Globus pallidus (tissue), 1 donor: ENCODE measurements at places on chromosomes 7 and 10.

DNA sequence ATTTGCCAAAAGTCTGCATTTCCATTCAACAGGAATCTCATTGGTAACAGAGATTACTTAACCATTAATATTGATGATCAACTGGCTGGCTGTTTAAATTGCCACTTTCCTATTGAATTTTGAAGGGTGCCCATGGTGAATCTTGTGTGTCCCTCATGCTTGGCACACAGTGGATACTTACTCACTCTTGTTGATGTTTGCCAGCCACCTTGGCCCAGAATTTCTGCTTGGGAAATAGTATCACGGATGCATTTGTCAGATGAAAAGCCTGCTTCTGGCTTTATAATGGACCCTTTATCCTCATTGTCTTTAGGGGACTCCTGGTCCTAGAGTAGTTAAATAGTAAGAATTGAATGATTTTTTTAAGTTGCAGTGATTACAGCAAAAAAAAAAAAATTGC, 52.0 kb downstream of the MMRN2 start:
- DNase-seq = no peak

DNA sequence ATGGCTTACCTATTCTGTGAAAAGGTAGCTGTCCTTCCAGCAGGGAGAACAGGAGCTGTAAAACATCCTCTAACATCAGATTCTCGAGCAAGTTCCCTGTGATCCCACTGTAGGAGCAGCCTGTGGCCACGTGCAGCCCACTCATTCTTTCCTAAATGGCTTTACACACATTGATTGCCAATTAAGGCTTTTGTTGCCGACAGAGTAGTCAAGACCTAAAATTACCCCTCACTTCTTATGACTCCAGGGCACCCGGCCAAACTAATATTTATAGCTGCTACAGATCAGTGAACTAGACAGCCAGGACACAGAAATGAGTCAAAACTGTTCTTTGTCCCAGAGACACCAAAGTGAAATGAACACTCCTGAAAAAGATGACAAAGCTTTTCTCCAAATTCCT, 832.1 kb downstream of the SORCS3 start:
- no peak for DNase-seq

- DNase-seq = no peak
Observed at GRCh38 chr7:42080841-42081586, 156.0 kb downstream of the GLI3 start.

GRCh38 chr10:44925224-44925623, 14.1 kb downstream of the TMEM72 start:
- no peak for DNase-seq

DNA sequence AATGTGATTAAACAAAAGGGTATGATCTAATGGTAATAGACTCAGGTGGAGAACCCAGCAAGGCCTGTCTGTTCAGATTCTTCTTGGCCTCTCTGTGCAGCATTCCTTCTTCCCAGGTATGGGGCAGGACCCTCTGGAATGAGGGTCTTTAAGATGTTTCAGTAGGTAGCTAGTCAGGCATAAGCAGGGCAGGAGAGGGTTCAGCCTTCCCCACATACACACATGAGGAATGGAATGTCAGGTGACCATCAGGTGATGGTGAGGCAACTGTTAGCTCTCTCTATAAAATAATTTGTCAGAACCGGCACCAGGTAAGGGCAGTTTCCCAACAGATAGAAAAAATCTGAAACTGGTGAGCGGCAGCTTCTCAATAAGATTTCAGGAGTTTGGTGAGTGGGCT, 222.3 kb upstream of the PHYHIPL start:
- DNase-seq = no peak

DNA sequence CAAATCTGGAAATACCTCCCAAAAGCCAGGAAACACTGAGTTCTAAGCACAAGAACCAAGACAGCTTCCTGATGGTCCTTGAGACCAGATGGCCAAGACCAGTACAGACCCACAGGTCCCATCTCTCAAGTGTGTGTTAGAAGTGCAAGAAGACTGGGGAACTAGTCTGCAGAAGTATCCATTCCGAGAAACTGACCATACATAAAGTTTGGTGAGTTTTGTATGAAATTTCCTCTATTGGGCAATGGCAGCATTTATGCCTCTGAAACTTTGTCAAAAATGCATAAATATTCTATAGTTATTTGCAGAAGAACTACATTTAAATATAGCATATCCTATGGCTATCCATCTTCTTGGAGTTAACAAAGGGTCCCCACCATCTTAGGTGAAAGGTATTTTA, 137.5 kb downstream of the LRRN3 start:
- no peak for DNase-seq

DNA sequence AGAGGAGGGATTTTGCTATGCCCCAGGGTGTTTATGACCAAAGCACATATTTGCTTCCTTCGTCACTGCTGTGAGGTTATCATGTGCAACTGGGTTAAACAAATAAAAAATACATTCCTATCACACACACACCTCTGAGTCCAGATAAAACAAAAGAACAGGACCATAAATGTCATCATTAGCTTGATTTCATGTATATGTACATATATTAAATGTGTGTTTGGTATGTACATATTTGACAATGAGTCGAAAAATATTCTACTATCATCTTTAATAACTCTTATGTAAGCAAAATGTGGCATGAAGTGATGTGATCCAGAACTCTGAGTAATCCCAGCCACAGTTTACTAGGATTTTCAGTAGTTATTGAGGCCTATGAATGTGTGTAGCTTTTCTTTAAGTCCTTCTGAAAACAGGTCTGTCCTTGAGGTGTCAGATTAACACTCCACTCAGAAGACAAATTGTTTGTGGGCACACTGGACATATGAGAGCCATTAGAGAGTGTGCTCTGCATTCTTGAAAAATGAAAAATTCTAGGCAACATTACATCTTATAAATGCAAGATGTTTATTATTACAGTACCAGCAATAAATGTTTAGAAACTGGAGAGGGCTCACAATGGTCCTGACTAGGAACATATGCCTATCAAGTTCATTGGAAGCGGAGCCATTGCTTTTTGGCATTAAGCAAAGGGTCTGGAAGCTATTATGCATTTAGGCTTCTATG, 335.1 kb upstream of the SEMA3A start:
- no peak for DNase-seq

GRCh38 chr10:60524541-60524940, 134.9 kb upstream of the ANK3 start:
- no peak for DNase-seq

GRCh38 chr10:44045020-44045419, 339.9 kb downstream of the CXCL12 start:
- DNase-seq = no peak

DNA sequence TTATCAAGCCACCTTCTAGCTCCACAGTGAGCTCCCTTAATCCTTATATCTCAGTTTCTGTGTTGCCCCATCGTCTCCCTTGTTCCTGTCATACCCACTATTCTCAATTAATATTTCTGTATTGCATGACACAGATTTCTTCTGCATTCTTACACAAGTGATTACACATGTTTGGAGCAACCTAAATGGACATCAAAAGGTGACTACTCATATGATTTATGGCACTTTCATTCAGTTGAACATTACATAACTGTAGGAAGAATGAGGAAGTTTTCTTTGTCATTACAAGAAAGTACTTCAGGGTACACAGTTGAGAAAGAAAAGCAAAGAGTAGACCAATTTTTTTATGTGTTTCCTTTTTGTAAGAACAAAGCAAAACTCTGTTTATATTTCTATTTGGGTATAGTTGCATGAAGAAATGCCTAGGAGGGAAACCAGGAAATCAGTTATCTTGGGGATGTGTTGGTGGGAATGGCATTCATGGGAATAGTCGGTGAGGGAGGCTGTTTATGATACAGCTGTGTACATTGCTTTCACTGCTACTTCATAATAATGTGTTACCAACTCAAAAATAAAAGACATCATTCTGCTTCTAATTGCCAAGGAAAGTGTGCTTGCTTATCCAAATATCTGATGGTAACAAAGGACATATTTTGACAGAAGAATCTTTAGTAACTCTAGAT, 23.6 kb upstream of the PRSS37 start:
- DNase-seq = no peak
